Central memory CD8-positive, alpha-beta T cell (primary cell): ENCODE measurements at places on chromosomes 4 and X.

DNA sequence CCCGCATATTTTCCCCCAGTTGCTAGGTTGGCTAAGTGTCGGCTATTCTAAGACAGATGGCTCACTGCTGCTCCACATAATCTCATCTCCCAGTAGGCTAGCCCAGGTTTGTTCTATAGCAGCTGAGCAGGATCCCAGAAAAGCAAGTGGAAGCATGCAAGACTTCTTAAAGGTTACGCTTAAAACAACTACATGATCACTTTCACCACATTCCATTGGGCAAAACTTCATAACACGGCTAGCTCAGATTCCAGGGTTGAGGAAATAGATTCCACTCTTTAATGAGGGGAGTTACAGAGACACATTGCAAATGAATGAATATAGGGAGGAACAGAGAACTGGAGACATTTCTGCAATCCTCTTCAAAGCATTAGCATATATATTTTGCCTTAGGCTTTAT lies 12.9 kb upstream of the RAB33B start:
- no peak overlapping the region for H3K27ac ChIP-seq
- H3K36me3 ChIP-seq: peaks cover 8% of the 10 kb centered on the region
- no peak overlapping the region for H3K4me3 ChIP-seq
- H3K4me1 ChIP-seq: no peaks in the 10 kb centered on the region
- no peaks in the 10 kb centered on the region for H3K27me3 ChIP-seq

- peaks cover 1% of the 10 kb centered on the region for H3K36me3 ChIP-seq
- peaks cover 5% of the 10 kb centered on the region for H3K4me1 ChIP-seq
Observed at GRCh38 chr4:38815885-38816782, 11.5 kb upstream of the TLR1 start.

GRCh38 chr4:156939801-156940200 lies 31.8 kb downstream of the PDGFC start:
- DNase-seq: no peak
- no peaks in the 10 kb centered on the region for H3K27me3 ChIP-seq
- no peaks in the 10 kb centered on the region for H3K36me3 ChIP-seq
- no peak overlapping the region for H3K4me3 ChIP-seq

GRCh38 chr4:188275686-188276085 lies 136.4 kb downstream of the TRIML1 start:
- no peak overlapping the region for H3K27ac ChIP-seq
- H3K36me3 ChIP-seq: peaks cover 1% of the 10 kb centered on the region
- H3K4me3 ChIP-seq: no peak overlapping the region
- H3K4me1 ChIP-seq: no peaks in the 10 kb centered on the region
- H3K27me3 ChIP-seq: no peaks in the 10 kb centered on the region
- DNase-seq: no peak

DNA sequence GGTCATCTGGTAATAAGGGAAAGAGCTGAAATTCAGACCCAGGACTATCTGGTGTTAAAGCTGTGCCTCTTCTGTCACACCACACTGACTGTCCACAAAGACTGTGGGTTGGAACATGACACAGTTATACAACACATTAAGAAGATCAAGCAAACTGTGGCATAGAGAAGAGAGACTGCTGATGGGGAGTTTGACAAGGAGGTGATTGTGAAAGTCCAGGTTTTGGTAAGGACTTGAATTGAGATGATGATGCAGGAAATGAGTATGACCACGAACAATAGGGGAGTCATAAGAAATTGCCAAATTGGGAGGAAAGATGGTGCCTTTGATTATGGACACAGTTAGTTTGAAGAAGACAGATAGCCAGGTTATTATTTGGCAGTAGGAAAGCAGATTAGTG lies 163.4 kb downstream of the PDGFRA start:
- no peaks in the 10 kb centered on the region for H3K36me3 ChIP-seq
- H3K27me3 ChIP-seq: peaks cover 9% of the 10 kb centered on the region
- no peak for DNase-seq
- H3K4me1 ChIP-seq: no peaks in the 10 kb centered on the region
